Stimulated activated CD4-positive, alpha-beta T cell treated with anti-CD3 and anti-CD28 coated beads, Interleukin-12 subunit alpha, Interleukin-12 subunit beta, amount 100 ng/mL, for 4 hours (primary cell): ENCODE measurements at places on chromosomes 13 and 19.
A peak's percentile ranks its signal among the peaks of the same experiment; 100 is the strongest.

DNA sequence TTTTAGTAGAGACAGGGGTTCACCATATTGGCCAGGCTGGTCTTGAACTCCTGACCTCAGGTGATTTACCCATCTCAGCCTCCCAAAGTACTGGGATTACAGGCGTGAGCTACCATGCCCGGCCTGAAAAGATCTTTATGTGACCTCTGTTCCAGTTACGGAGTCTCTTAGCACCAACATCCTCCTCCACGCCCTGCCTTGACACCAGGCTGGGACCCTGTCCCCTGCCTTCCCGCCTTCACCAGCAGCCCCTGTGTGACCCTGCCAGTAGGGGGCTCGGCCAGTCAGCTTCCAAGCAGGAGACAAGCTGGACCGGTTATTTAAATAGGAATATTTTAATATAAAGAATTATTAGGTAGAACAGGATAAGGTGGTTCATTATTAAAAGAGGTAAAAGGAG lies 54.2 kb downstream of the GPR12 start:
- DNase-seq = no peak

DNA sequence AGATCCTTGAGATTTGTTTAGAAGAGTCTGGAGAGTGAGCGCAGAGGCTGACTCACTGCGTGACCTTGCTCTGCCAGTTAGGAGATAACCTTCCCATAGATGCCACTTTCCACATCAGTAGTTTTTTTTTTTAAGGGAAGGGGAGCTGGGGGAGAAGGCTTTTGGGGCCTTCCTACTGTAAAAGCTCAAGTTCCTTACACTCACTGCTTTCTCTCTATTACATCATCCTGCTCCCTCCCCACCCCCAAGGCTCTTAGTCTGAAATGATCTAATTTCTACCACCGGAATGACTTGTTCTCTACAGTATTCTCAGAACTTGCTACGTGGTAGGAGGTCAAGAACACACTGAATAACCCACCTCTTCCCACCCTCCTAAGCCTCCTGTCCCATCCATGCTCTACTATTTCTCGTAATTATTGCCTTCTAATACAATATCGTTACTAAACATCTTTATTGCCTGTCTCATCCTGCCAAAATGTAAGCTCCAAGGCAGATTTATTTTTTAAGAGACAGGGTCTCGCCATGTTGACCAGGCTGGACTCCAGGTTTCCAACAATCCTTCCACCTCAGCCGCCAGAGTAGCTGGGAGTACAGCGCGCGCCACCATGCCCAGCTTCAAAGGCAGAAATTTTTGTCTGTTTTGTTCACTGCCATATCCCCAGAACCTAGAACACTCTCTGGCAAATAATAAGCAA lies 1.2 kb downstream of the LONP1 start:
- DNase-seq = peak; percentile 44

DNA sequence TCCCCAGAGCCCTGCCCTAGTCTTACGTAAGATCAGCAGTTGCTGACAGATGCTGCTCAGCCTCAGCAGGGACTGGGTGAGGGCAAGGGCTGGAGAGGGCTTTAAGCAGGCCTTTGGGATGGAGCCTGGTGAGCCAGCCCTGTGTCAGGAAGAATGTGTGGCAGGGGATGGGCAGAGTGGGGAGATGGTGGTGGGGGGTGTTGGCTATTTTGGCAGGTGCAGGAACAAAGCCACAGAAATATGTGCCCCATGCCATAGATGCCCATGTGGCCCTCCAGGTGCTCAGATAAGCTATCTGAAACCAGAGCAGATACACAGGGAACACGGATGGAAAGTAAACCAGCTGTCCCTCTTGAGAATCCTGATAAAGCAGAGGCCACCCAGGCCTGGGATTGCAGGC lies 1325.0 kb downstream of the UQCRFS1 start:
- DNase-seq = no peak

DNA sequence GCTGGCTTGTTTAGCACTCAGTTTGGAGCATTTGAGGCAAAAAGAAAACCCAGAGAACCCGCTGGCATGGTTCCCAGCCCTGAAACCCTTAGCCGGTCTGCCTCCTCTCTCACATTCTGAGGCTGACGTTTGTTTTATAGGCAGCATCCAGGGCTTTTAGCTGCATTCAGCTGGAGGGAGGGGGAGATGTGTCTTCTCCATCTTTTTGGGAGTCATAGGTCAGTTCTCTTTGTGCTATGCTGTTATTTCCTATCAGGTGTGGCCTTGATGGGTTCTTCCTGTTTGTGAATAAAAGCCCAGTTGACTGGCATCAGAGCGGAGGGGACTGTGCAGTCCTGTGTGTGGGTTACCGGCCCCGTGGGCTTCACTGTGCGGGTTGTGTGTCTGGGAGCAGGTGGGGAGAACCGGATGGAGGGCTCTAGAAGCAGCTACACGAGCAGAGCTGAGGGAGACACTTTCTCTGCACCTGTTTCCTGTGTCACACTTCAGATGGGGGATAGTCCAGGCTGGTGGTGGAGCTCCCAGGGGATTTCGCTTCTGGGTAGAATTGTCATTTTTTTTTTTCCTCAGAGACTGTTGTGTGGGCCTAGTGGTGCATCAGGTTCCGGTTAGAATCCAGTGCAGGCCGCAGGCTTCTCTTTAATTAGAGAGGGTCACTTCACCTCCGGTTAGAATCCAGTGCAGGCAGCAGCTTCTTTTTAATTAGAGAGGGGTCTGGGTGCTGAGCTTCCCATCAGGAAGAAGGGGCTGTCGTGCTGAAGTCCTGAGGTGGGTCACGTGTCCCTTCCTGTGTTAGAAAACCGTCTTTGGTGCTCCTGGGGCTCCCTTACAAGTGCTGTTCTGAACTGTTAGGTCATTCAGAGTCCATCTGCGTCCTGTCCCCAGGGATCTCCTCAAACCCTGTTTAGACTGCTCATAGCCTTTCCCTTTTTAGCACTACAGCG lies 69.6 kb downstream of the ARHGEF7 start:
- DNase-seq = peak; percentile 16

- DNase-seq = no peak
Measured at GRCh38 chr13:22287343-22287920, 616.6 kb downstream of the FGF9 start.

GRCh38 chr13:74571811-74572210 lies 437.6 kb upstream of the KLF12 start:
- DNase-seq = no peak

DNA sequence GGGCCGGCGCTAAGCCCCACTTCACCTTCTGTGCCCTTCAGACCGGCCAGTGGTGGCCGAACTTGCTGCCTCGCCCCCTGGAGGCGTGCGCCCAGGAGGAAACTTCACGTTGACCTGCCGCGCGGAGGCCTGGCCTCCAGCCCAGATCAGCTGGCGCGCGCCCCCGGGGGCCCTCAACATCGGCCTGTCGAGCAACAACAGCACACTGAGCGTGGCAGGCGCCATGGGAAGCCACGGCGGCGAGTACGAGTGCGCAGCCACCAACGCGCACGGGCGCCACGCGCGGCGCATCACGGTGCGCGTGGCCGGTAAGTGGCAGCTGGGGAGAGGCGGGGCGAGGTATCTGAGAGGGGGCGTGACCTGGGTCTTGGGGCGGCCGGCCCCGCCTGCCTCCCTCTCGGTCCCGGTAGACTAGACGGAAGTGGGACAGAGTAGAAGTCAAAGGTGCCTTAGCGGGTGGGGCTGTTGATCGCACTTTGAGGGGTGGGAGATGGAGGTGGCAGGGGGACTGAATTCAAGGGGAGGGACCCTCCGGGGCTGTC lies 5.6 kb downstream of the ICAM5 start:
- DNase-seq = peak; percentile 44

GRCh38 chr13:101780211-101780610 lies 327.7 kb downstream of the ITGBL1 start:
- no peak for DNase-seq

DNA sequence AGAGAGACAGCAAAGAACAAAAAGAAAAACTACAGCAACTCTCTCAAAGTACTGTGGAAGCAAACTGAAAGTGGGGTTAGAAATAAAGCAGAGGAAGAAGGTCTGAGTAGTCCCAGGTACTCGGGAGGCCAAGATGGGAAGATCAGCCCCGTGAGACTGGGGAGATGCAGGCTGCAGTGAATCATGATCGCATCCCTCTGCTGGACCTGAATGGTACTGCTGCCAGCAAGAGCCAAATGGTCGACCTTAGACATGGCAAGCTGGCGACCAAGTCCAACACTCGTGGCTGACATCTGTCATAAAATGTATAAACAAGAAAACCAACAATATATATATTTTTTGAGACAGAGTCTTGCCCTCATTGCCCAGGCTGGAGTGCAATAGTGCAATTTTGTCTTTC lies 33.7 kb upstream of the ZNF724 start:
- DNase-seq = peak; percentile 61

DNA sequence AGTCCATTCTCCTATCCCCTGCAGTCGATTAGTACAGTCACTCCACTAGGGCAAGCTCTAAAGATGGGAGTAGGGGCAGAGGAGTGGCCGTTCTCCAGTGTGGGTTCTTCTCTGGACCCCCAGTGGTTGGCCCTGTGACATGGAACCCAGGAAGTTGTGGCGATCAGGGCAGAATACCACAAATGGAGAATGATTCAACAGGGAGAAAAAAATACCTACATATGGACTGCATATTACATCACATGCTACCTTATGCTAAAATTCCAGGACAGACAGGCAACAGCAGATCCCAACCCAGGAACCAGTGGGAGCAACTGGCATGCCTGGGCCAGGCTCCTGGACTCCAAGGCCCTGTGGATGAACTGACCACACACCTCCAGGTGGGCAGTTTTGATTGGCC lies 20.4 kb downstream of the POU2F2 start:
- no peak for DNase-seq

GRCh38 chr13:33213024-33213768 lies 72.4 kb downstream of the STARD13 start:
- no peak for DNase-seq

DNA sequence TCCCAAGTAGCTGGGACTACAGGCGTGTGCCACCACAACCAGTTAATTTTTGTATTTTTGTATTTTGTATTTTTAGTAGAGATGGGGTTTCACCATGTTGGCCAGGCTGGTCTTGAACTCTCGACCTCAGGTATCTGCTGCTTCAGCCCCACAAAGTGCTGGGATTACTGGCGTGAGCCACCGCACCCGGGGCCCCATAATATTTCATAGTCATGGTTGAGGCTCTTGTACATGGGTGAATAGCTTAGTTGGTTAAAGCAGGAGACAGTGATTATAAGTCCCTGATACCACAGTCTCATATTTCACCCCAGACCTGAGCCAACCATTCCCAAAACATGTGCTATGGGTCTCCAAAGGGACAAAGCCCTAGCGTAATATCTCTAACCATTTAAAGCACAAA lies 26.1 kb downstream of the MBNL2 start:
- DNase-seq = no peak

GRCh38 chr19:10514211-10515145 lies 2.8 kb downstream of the S1PR5 start:
- DNase-seq = peak; percentile 42

DNA sequence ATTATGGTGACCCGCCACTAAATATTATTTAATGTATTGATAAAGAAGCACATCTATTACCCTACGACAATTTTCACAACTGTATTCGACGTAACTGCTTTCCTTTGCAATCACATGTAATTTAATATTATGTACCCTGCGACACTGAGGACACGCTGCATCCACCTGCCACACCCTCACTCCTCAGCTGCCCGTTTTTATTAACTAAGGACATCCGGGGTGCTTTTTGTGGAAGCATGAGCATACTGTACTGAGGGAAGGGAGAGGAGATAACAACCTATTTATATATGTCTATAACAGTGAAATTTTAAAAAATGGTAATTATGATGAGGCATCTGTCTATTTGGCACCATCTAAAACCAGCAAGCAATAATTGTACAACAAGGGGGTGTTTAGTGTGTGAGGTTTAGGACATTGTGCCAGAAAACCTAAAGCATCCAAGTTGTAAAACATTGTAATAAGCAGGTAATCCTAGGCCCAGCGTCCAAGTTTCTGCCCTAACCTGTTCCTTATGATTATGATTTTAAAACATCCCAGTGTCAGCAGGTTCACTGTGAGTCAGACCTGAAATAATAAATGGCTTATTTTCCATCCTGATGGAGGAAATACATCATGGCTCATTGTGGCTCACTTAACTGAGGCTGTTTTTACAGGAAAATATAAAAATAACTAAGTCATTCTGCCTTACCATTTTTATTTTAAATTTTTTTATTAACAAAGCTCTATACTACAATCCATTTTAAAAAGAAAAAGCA lies 56.3 kb downstream of the FOXO1 start:
- no peak for DNase-seq

- no peak for DNase-seq
Measured at GRCh38 chr19:741506-742131, 9.3 kb upstream of the MISP start.

- DNase-seq = no peak
Measured at GRCh38 chr13:22648320-22648801, 532.4 kb upstream of the SGCG start.

DNA sequence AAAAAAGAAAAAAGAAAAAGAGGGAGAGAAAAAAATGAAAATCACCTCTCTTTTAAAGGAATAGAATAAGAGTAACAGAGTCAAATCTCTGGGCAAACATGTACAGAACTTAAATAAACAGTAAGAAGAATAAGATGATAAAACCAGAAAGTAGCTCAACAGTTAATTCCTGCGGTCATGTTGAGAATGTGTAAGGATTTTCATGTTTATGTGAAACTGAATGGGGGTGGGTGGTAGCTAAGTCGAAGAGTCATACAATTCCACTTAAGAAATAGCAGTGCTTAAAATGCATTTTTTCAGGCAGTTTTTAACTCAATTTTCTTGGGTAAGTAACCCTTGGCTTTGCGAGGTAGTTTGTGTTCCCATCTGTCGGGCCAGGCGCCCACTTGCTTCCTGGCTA lies 60.9 kb downstream of the PEX11G start:
- no peak for DNase-seq

DNA sequence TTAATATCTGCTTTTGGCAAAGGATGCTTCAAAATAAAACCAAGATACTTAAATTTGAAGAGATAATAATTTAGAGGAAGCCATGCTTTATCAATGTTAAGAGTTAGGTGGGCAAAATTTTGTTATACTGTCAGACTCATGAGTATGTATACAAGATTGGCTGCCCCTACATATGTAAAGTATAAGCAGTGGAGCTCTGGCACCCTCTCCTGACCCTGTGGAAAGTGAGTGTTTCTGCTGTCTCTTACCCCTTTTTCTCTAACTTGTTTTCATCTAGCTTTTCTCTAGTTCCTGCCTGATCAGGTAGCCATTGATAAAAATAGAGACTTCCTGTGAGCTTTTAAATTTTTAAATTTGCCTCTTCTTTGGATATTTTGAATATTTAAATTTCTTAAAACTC lies 710.9 kb upstream of the SPRY2 start:
- DNase-seq = no peak

GRCh38 chr19:21138130-21138529 lies 3.7 kb upstream of the ZNF431 start:
- DNase-seq = no peak

- no peak for DNase-seq
Measured at GRCh38 chr13:23570099-23570920, at the start of gene TNFRSF19. Gene TNFRSF19 (plus strand): TSS chr13:23570412. CDS start chr13:23590184, 19,772 bp downstream.

GRCh38 chr13:32113532-32113931 lies 82.0 kb downstream of the FRY start:
- DNase-seq = no peak

- no peak for DNase-seq
Measured at GRCh38 chr13:61316647-61317046, 99.0 kb downstream of the PCDH20 start.

GRCh38 chr13:23986619-23987018 lies 89.3 kb upstream of the C1QTNF9B start:
- no peak for DNase-seq
